ENCODE measurements at places on chromosomes 2 and 18.

- DNase-seq = no peak
Observed at GRCh38 chr2:194550702-194551101, 1106.3 kb upstream of the SLC39A10 start.

DNA sequence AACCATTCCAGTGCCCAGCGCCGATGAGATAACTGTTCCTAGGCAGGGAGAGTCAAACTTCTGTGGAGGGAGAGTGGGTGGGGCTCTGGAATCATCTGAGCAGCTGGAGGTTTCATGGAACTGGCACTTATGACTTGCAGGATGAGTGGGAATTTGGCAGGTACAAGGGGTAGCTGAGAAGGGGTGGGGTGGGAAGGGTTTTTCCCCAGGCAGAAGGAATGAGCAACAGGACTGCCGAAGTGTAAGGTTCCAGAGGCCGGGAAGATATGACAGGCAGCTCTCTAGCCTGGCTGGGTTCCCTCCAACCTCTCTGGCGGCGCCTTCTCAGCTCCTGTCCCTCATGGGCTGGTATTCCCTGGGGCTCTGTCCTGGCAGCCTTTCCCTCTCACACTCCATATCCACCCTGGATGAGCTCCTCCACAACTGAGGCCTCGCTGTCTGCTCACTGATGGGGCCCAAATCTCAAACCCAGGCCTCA lies 2.5 kb upstream of the TET3 start:
- peak; percentile 36 for DNase-seq

GRCh38 chr2:72211350-72211749 lies 63.7 kb upstream of the CYP26B1 start:
- no peak for DNase-seq

GRCh38 chr2:111231532-111232252 lies 111.0 kb downstream of the BCL2L11 start:
- no peak for DNase-seq

DNA sequence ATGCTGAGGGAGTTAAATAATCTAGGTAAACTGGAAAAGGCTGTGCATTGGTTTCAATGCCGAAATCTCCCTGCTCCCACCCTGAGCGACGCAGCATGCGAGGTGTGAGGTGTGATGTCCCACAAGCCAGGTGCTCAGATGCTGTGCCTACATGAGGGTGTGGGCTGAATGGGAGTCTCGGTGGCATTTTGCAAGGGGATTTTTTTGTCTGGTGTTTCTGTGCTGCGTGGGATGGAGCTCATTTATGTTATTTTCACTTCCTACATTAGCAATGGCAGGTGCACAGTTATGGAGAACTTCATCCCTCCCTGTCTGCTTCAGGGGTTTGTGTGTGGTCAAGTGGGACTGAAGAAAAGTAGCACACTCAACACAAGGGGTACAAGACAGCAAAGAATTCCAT lies 110.2 kb upstream of the CCDC68 start:
- DNase-seq = no peak

DNA sequence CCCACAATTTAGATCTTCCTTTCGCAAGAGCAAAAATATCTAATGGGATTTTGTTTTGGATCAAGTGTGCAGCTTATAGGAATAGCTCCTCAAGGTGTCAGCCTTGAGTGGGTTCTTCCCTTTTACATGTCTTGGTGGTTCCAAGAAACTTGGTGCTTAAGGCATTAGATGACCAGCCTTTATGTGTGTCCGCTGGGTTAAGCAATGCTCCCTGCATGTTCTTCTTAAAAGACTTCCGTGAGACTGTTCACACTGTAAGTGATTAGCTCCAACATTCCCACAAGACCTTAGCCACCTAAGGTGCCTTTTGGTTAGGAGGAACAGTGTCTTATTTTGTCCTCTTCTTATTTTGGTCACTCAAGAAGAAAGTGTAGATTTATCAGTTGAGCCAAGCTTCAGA lies 44.3 kb upstream of the GPR39 start:
- no peak for DNase-seq

GRCh38 chr2:29520001-29520400 lies 401.4 kb downstream of the ALK start:
- no peak for DNase-seq

DNA sequence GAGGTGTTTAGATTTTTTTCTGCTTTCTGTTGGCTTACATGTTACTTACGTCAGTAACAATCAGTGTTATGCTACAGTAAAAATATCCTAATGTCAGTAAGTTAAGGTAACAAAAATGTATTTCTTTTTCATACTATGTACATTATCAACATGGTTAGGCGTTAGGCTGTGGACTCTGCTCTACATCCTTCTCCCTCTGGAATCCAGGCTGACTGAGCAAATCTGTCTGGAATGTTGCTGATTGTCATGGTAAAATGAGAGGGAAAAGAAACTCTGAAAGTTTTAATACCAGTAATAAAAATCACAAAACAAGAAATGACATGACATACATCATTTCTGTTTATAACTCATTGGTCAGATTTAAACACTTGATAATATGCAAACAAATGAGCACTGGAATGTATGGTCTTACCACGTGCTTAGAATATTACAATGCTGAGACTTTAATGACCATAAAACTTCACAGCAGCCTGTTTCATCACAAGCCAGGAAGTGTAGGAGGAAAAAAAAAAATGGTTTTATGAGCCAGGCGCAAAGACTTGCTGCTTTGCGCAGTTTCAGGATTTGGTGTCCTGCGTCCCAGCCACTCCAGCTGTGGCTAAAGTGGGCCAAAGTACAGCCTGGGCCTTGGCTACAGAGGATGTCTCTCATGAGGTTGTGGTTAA lies 252.4 kb downstream of the FSIP2 start:
- no peak for DNase-seq

DNA sequence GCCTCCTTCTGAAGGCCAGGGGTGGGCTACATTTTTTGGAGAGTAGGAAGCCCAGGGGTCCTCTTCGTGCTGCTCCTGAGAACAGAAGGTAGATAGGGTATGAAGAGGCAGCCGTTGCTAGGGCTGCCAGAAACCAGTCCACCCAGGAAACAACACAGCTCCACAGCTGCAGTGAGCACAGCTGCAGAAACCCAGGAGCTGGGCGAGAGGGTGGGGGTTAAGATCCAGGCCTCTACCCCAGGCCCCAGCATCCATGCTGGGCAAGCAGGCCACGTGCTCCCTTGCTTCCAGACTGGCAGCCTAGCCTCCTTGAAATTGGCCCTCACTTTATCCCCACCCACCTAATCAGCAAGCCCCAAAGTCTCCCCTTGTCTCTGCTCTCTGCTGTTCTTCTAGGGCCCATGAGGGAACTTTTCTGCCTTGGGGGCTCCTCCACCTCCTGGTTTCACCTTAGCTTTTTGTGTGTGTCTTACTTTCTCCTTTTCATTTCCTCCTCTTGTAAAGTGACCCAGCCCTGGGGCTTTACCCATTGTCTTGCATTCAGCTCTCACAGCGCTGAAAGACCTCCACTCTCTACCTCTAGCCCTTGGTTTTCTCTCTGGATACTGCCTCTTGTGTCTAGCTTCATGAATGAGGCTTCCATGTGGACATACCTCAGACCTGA lies 30.7 kb downstream of the STON1 start:
- no peak for DNase-seq

GRCh38 chr2:148901142-148901541 lies 26.1 kb downstream of the KIF5C start:
- DNase-seq = no peak

DNA sequence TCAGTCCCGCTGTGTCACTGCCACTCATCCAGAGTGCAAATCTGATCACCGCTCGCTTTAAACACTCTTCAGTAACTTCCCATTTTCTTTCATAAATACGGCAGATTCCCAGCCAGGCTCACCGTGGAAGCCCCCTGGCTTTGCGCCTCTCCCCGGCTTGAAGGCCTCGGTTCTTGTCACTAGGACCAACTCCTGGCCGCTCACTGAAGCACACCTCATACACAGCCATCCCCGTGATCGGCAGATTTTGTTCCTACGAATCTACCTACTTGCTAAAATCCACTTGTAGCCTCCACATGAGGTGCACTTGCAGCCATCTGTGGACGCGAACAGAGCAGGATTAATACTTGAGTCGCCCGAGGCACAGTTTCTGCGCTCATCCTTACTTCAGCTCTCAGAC lies 462.4 kb upstream of the MYT1L start:
- no peak for DNase-seq

DNA sequence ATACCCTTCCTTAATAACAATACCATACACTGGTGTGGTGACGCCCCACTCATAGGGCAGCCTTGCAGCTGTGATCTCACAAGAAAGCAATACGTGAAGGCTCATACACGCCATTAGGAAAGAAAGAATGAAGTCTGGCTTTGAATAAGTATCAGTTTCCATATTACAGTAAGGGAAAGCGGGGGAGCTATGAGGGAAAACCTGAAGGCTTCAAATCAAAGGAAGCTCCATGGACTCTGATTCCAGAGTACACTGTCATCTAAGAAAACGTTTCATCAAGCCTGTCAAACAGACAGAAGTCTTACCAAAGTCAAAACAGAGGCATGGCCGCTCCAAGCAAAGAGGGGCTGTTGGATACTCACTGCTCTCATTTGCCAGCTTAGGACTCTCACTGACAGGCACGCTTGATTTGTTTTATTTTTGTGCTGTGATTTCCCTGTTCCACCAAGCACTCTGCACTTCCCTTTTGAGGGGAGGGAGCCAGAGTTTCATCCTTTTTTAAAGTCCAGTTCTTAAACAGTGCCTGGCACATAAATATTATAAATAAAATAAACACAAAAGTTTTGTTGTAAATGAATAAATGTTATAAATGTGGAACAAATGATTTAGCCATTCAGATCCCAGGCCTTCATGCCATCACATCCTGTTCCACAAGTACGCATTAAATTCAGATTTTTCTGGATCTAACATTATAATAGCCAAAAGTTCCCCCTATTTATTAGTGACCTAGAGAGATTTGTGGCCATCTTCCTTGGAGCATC lies 221.2 kb downstream of the PIEZO2 start:
- DNase-seq = no peak

DNA sequence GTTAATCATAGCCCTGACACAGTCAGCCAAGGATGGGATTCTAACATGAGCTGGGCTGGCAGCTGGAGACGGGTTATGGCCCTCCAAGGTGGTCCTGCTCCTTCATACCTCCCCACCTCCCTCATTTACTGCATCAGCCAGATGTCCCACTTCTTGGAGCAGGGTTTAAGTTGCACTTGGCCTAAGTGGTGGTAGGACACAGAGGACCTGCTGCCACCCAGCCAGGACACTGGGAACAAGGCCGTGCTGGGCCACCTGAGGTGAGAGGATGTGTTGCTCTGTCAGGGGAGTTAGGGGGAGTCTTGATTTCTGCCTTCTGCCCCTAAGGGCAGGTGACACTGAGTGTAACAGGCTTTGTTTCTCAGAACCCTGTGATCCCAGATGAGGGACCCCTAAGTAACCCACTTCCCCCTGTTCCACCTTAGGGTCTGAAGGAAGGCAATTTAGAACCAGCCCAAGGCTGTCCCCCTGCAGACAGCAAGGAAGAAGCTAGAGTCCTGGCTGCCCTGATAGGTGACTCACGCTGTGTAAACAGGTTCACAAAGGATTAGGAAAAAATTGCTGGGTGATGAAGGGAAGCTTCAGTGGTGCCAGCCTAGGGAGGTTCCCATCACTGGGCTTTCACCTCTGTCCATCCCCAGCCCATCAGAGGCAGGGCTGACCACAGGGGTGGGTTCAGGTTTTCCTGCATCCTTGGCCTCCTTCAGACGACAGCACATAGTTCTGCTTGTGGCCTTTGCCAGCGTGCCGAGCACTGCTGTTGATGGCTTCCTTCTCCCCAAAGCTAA lies 114.3 kb upstream of the MCFD2 start:
- no peak for DNase-seq

DNA sequence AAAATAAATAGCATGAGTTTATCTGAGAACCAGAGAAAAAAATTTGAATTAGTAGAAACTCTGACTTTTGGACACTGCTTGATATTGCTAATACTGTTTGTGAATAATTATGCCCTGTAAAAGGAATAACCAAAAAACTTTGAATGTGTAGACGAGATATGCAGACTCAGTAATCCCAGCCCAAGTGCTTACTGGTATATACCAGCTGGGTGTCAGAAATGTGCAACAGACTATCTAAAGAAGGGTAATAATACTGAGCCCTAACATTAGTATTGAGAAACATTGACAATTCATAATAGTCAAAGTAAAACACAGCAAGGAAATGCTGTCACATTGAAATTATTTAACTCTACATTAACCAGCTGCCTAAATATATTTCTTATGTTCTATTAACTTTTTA lies 60.5 kb upstream of the ZC3H15 start:
- DNase-seq = no peak

DNA sequence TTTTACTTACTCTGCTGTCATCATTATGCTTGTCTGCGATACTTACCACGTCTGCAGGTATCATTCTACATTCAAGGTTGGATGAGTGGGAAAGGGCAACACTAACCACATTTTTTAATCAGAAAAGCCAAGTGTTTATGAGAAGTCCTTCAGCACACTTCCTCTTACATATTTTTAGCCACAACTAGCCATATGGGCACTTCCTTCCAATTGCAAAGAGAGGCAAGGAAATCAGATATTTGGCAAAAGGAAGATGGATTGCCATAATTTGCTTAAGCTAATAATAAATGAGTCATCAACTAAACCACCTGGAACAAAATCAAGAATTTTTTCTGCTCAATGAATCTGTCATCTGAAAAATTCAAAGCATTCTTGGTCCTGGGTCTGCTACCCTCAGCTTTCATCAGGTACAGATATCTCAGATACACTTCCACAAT lies 16.7 kb upstream of the MRO start:
- DNase-seq = peak; percentile 13

DNA sequence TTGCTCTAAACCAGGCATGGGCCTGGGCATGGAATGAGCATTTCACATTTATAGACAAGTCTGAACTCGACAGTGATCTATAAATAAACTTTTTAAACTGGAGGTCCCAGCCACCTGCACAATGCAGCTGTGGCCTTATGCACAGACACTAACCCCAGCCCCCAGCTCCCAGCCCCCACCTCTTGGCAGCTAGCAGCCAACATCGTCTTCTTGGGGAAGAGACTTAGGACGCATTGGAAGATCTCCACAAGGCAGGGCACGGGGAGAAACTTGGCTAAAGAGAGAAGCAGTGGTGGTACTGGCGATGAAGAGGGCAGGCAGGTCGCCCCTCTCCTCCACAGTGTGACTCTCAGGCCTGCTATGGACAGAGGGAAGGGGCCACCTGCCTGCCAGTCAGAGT lies 213.2 kb downstream of the ANAPC1 start:
- no peak for DNase-seq

DNA sequence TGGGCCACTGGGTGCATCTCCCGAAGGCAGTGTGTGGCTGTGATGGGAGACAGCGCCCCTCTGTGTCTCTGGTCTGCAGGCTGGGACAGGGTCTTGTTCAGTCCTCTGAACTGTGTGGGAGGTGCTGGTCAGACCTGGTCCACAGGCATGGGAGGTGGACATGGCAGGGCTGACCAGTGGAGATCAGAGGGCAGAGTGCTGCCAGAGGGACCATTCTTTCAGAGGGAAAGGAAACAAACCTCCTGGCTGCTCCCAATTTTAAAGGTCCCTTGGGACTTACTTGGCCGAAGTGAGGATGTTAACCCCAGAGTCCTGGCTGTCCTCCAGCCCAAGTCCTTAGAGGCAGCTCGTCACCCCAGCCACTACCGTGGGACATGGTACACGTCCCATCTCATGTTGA lies 4.0 kb downstream of the CAPN13 start:
- no peak for DNase-seq

DNA sequence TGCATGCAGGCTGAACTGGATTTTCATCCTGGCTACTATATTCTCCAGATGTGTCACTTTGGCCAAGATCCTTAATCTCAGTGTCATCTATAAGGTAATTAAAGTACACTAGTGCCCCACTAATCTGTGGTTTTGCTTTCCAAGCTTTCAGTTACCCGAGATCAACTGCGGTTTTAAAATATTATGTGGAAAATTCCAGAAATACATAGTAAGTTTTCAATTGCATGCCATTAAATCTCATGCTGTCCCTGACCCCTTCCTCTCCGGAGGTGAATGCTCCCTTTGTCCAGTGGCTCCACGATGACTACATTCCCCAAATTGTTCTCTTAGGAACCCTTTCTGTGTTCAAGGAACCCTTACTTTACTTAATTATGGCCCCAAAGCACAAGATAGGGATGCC lies 5.3 kb upstream of the TYMS start:
- no peak for DNase-seq

All from NCI-H1694 treated with DMSO at 0.1 percent for 48 hours (cell line).